Left renal cortex interstitium (tissue), 4 donors: ENCODE measurements at places on chromosomes 5 and 9. TPM values are rescaled to one million over a fixed set of nuclear protein-coding genes. Genes with fewer than 3 reads are reported as not detected.

GRCh38 chr5:178525906-178526732, 64.1 kb downstream of the COL23A1 start:
- no peak for DNase-seq

DNA sequence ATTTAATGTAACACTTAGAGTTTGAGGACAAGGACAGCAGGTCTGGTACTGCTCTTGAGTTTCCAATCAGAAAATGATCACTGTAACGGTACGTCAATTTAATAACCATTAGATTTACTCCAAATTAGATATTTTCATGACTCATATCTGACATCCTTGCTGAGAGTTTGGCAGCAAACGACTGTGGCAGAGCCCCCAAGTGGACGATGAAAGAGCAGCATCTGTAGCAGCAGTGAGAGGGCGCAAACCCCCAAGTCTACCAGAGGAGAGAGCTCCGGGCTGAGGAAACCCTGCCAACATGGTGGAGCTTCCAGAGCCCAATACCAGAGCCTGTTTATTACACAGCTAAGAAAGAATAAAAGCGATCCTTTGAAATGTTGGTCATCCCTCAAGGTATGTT, 73.2 kb upstream of the EPB41L4A start:
- DNase-seq: no peak

DNA sequence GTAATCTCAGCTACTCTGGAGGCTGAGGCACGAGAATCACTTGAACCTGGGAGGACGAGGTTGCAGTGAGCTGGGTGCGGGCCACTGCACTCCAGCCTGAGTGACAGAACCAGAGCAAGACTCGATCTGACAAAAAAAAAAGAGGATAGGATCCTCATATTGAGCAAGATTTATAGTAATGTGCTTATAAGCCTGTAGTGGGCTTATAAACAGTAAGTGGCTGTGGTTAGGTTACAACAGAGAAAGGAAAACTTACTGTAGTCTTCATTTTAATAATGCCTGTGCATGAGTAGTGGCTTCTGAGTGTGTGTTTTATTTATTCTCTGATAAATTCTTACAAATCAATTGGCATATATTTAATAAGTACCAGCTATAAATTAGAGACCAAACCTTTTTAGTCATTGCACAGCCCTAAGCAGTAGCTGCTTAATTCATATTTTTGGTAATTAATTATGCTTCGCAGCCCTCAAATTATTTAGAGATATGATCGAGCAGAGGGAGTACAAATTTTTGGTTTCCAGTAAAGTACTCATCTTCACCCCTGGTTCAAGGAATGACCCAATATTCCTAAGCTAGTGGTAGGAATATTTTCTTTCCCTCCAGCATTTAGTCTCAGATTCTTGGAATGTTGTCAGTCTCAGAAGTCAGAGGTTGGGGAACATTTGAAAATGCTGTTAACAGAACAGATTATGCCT, 73.8 kb upstream of the KLF9 start:
- no peak for DNase-seq

GRCh38 chr5:44862808-44863207, 54.1 kb downstream of the MRPS30 start:
- DNase-seq: no peak

The SHOC1 gene
- polyA plus RNA-seq: 1.5 TPM

The CTXN3 gene
- not detected for polyA plus RNA-seq
